KBM-7 (cell line): ENCODE measurements at places on chromosomes 6 and 20.

DNA sequence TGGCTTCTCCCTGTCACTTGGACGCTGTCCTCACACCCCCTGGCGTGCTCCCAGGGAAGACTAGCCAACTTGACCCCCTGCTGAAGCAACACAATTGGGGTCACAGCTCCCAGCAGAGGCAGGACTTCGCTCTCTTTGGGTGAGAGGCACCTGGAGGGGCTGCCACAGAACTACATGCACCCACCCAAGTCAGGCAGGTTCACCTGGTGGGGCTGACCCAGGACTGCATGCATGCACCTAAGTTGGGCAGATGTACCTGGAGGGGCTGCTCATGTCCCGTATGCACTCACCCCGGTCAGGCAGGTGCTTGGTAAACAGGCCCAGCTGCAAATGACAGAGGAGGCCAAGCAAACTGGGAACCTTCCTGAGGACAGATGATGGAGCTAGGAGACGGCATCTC is 154.3 kb upstream of the RPS6KA2 start:
- no peak for DNase-seq

DNA sequence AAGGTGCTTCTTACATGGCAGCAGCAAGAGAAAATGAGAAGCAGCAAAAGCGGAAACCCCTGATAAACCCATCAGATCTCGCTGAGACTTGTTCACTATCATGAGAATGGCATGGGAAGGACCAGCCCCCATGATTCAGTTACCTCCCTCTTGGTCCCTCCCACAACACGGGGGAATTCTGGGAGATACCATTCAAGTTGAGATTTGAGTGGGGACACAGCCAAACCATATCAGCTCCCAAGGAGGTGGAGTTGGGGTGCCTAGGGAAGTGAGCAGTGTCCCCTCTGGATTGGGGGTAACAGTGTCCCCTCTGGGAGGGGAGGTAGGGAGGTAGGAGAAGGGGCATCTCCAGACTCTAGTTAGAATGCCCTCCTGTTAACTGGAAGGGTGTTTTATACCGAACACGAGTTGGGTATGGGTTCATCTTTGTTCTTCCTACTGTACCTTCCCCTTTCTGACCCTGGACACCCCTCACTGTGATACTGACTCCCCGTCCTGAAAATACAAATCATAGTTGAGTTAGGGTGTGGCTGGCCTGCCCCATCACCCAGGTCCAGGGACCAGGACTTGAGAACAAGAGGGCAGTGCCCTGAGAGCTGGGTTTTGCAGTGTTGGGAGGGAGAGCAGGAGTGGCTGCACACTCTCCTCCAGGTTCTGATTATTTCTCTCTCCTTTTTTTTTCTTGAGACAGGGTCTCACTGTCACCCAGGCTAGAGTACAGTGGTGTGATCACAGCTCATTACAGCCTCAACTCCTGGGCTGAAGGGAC is 62.0 kb downstream of the EFCAB8 start:
- no peak for DNase-seq

GRCh38 chr6:112029045-112029822 is 24.7 kb upstream of the CCN6 start:
- DNase-seq = peak; percentile 54

GRCh38 chr6:149060300-149060984 is 257.1 kb upstream of the TAB2 start:
- DNase-seq = no peak

DNA sequence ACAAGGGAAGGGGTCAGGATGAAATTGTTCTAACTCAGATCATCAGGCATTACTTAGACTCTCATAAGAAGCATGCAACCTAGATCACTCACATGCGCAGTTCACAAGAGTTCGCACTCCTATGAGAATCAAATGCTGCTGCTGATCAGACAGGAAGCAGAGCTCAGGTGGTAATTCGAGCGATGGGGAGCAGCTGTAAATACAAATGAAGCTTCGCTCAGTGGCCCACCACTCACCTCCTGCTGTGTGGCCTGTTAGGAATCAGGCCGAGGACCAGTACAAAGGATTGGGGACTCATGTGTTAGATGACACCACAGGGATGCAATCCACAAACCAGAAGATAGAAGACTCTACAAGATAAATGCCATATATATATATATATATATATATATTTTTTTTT is 31.5 kb upstream of the TOP1 start:
- DNase-seq = no peak

GRCh38 chr6:149855040-149855654 is 9.0 kb downstream of the LRP11 start:
- DNase-seq = no peak

DNA sequence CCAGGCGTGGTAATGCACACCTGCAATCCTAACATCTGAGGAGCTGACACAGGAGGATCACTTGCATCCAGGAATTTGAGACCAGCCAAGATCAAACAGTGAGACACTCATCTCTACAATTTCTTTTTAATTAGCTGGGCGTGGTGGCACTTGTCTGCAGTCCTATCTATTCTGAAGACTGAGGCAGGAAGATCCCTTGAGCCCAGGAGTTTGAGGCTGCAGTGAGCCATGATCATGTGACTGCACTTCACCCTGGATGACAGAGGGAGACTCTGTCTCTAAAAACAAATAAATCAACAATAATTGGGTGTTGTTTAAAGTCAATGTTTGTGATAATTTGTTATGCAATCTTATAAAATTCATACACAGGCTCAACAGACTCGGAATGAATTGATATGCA is 18.0 kb upstream of the HLA-A start:
- DNase-seq = no peak

- no peak for DNase-seq
Observed at GRCh38 chr6:84691978-84692623, 72.3 kb downstream of the TBX18 start.

- no peak for DNase-seq
Observed at GRCh38 chr20:50284811-50285375, 94.3 kb downstream of the CEBPB start.

GRCh38 chr6:123417535-123417934 is 219.2 kb downstream of the TRDN start:
- DNase-seq = no peak

DNA sequence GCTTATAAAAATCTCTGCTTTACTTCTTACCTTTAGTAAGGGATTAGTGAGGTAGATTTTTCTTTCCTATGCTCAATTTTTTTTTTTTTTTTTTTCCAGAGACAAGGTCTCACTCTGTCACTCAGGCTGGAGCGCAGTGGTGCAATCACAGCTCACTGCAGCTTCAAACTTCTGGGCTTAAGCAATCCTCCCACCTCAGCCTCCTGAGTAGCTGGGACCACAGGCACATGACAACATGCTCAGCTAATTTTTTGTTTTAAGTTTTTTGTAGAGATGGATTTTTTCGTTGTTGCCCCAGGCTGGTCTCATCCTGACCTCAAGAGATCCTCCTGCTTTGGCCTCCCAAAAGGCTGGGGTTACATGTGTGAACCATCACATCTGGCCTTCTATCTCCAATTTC is 58.9 kb upstream of the RREB1 start:
- DNase-seq = no peak

DNA sequence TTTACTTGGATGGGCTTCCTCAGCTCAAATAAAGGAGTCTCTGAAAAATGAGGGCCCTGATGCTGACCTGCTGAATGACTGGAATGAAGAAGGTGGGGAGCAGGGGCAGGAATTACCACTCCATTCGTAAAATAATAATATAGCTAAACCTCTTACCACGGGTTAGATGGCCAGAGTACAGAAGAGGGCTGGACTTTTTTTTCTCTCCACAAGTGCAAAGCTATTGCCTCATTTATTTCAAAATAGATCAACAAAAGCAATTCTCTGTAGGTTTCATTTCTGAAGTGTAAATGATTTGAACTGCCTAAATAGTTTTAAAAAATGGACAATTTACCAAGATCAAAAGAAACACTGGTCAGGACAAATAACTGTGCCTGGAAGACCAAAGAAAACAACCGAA is 256.7 kb downstream of the KIF16B start:
- DNase-seq = no peak

DNA sequence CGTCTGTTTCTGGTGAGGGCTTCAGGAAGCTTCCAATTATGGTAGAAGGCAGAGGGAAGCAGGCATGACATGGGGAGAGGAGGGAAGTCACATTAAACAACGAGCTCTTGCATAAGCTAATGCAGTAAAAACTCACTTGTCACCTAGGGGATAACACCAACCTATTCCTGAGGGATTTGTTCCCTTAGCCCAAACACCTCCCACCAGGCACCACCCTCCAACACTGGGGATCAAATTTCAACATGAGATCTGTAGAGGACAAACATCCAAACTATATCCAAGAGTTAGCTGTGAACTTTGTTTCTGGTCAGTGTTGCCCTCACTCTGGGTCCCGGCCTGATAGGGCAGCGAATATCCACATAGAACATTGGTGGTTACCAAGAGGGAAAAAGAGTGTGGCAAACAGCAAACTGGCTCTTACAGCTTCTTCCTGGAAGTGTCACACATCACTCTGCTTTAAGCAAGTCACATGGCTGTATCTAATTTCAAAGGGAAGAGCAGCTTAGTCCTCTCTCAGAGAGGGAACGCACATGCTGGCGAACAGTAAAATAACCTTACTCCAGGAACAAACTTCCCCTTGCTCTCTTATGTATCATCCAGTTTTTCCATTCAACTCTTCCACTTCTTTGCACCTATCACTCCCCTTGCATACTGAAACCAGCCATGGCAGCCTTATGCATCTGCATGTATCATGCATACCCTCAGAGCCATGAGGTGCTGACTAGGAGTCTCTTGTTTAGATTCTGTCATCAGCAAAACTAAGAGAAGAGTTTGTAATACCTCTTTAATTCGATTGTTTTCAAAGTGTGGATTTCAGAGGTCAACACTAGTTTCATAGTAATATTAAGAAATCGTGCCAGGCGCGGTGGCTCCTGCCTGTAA is 4.8 kb upstream of the MOCS1 start:
- no peak for DNase-seq

GRCh38 chr6:41724228-41724580 is 11.2 kb downstream of the TFEB start:
- DNase-seq = peak; percentile 23

GRCh38 chr6:19362396-19362795 is 474.8 kb upstream of the ID4 start:
- no peak for DNase-seq

GRCh38 chr20:33781945-33782344 is 29.2 kb upstream of the CHMP4B start:
- DNase-seq = no peak

GRCh38 chr6:169070506-169071176 is 183.0 kb downstream of the THBS2 start:
- DNase-seq = no peak

- no peak for DNase-seq
Observed at GRCh38 chr6:63808576-63808975, 173.0 kb downstream of the PHF3 start.

DNA sequence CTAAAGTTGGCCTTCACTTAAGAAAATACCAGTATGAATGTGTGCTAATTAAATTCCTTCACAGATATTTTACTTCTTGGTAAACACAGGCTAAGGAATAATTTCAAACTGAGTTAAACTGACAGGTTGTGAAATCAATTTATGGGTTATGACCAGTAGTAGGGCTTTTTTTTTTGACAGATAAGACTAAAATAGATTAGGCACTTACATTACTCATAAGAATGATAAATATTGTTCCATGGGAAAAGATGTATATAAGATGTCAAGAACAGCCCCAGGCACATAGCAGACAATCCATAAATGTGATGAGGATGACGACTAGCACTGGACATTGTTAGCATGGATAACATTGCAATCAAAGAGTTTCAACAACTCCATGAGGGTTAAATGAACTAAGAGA is 22.9 kb downstream of the NT5E start:
- DNase-seq = no peak

DNA sequence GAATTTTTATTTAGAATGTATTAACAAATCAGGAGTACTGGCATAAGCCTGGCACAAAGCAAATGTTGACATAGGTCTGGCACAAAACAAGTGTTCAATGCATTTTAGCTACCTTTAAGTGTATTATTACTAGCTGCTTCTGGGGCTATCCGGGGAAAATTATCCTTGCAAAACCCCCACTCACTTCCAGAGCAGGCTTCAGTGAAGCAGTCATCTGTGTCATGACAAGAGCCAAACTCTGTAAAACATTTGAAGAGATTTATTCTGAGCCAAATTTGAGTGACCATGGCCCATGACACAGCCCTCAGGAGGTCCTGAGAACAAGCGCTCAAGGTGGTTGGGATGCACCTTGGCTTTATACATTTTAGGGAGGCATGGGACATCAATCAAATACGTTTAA is 6.4 kb upstream of the TRIM38 start:
- no peak for DNase-seq

- no peak for DNase-seq
Observed at GRCh38 chr6:113767985-113768384, 89.2 kb upstream of the MARCKS start.

GRCh38 chr6:129446272-129447197 is 263.4 kb downstream of the ARHGAP18 start:
- DNase-seq = no peak

DNA sequence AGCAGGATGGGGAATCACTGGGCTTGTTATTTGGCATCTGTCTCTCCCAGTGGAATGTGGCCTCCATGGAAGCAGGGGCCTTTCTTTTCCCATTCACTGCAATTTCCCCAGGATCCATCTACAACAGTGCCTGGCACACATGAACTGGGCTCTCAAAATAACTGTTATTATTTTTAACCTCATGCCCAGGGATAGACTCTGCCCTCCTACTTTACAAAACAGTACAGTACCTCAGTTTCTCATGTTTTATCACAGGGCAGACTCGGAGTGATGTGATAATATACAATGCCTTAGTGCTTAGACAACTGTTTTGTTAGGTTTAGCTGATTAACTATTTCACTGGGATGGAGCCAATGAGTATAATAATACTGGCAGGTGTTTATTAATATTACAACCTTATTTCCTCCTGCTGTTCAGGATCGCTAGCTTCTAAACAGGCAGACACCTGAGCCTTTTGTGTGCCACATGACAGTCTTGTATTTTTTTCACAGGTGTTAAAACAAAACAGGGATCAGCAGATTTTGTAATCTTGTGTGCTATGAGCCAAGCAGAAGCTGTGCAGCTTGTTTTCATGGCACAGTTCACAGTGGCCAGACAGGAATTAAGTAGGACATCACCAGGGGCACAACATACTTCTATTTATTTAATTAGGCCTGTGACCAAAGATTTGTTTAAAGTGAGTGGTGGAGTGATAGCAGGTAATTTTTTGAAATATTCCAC is 157.7 kb upstream of the EYA4 start:
- no peak for DNase-seq

GRCh38 chr6:12324748-12325147 is 34.6 kb downstream of the EDN1 start:
- DNase-seq = no peak

GRCh38 chr6:14925699-14926026 is 320.2 kb upstream of the JARID2 start:
- DNase-seq = no peak

GRCh38 chr6:150638267-150638666 is 38.6 kb downstream of the PLEKHG1 start:
- DNase-seq = no peak

DNA sequence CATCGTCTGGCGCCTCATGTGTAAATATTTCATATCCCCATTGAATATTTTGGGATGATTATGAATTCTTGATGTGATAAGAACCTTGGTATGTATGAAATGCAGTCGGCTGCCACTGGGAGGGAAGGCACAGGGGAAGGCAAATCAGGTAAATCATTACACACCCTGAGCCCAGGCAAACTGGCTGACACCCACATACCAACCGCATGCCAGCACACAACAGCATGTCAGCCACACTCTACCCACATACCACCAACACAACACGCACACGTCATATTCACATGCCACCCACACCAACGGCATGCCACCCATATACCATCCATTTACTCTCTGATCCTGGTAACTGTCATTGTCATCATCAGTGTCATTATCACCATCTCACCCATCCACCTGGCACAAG is 28.3 kb upstream of the MDGA1 start:
- no peak for DNase-seq

GRCh38 chr6:8382434-8382833 is 52.9 kb downstream of the SLC35B3 start:
- no peak for DNase-seq
